A549 treated with Hydrocortisone at 1 μM for 4 hours (cell line): ENCODE measurements at places on chromosomes 13 and 19. TPM values are rescaled to one million over a fixed set of nuclear protein-coding genes. Genes with fewer than 3 reads are reported as not detected.

Gene TEX29
- total RNA-seq, result 0.17 to 0.32 TPM (median 0.18 TPM) in 3 of 5 replicates, not detected in the others

Gene EEF2
- total RNA-seq, result 1,002 to 1,061 TPM (median 1,049 TPM) in 5 replicates

Gene KLHL1
- not detected in 5 replicates for total RNA-seq

Gene TIMM13
- 49.2 to 136 TPM (median 119 TPM) in 5 replicates for total RNA-seq

Gene C13orf46
- total RNA-seq, result 0.14 to 0.21 TPM (median 0.18 TPM) in 5 replicates

Gene CNFN
- 29.2 to 53.3 TPM (median 43.8 TPM) in 5 replicates for total RNA-seq

Gene ZNF829
- total RNA-seq, result 0.29 to 0.50 TPM (median 0.40 TPM) in 5 replicates

Gene PDE4A
- total RNA-seq, result 4.2 to 4.6 TPM (median 4.5 TPM) in 5 replicates

Gene SLC25A41
- 0.08 to 0.13 TPM (median 0.12 TPM) in 3 of 5 replicates, not detected in the others for total RNA-seq

Gene FGF9
- not detected in 5 replicates for total RNA-seq
